ENCODE measurements at places on chromosomes 16 and 17.

DNA sequence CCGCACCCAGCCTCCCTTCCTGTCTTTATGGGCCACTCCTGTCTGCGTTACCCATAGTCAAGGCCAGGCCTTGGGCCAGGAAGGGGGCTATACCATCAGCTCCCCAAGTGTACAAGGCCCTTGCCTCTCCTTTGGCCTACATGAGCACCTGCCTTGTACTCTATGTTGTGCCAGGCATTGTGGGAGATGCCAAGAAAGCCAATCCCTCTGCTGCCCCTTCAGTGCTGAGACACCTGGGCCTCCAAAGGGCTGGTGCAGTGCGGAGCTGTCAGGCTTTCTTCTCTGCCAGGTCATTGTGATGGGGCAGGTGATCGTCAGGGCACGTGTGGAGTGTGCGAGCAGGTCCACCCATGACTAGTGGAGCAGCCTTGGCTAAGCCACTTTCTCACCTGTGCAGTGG lies 59.9 kb downstream of the MPRIP start:
- DNase-seq, result no peak

DNA sequence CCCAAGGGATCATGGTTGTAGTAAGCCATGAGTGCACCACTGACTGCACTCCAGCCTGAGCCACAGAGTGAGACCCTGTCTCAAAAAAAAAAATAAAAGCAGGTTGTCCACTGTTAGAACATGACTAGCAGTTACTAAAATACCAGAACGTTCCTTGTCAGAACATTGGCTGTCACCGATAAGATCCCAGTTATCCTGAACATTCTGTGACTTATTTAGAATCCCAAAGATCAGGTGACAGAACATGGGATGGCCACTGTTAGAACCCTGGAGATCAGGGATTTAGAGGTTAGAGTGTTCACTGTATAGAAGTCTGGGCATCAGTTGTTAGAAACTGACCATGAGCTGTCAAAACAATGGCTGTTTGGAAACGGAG lies 8.6 kb downstream of the CES4A start:
- DNase-seq, result no peak

DNA sequence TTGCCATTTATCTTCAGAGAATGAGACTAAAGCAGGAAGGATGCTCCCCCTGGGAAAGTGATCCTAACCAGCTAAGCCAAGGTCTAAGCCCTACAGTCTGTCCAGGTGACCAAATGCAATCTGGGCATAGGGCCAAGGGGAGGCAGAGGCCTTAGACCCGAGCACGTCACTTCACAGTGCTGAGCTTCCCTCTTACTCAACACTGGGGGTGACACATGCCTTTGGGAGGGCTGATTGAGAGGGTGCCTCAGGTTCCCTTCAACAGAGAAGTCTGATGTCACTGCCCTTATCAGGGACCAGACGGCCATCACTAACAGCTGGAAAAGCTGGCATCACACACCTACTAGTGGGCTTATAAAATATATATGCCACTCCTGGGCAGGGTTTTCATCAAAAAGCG lies 4.0 kb downstream of the CIAO2B start:
- no peak for DNase-seq

- DNase-seq, result no peak
Observed at GRCh38 chr16:71672803-71673581, 47.0 kb downstream of the MARVELD3 start.

GRCh38 chr17:2084766-2085647 lies 30.1 kb downstream of the HIC1 start:
- no peak for DNase-seq

- no peak for DNase-seq
Observed at GRCh38 chr16:35506018-35506897, 2046.8 kb downstream of the TP53TG3F start.

- DNase-seq, result no peak
Observed at GRCh38 chr16:11901091-11901490, 14.7 kb downstream of the GSPT1 start.

DNA sequence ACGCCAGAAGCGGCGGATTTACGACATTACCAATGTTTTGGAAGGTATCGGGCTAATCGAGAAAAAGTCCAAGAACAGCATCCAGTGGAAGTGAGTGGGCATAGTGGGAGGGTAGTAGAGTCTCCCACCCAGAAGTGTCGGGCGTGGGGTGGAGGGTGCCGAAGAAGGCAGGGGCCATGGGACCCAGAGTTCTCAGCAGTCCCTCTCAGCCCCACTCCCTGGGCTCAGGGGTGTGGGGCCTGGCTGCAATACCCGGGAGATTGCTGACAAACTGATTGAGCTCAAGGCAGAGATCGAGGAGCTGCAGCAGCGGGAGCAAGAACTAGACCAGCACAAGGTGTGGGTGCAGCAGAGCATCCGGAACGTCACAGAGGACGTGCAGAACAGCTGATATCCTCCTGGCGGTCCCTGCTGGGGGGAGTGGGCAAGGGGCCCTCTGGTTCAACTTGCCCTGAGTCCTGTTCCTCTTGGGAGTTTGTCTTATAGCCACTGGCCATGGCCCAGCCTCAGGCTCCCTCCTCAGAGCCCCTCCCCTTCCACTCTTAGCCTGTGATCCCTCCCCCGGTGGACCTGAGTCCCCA lies 916 bp downstream of the E2F4 start:
- no peak for DNase-seq

- no peak for DNase-seq
Observed at GRCh38 chr17:82603981-82604448, 44.2 kb downstream of the WDR45B start.

- DNase-seq, result no peak
Observed at GRCh38 chr16:21946889-21947635, 6.1 kb upstream of the UQCRC2 start.

- DNase-seq, result no peak
Observed at GRCh38 chr17:5511401-5512225, 25.2 kb downstream of the MIS12 start.

- DNase-seq, result peak; percentile 25
Observed at GRCh38 chr16:31696968-31697743, 169.5 kb downstream of the AHSP start.

- DNase-seq, result no peak
Observed at GRCh38 chr17:67679225-67679624, 38.5 kb upstream of the NOL11 start.
